Right atrium auricular region (tissue), 2 donors: ENCODE measurements at places on chromosomes 5 and 9.
A peak's percentile ranks its signal among the peaks of the same experiment; 100 is the strongest.

DNA sequence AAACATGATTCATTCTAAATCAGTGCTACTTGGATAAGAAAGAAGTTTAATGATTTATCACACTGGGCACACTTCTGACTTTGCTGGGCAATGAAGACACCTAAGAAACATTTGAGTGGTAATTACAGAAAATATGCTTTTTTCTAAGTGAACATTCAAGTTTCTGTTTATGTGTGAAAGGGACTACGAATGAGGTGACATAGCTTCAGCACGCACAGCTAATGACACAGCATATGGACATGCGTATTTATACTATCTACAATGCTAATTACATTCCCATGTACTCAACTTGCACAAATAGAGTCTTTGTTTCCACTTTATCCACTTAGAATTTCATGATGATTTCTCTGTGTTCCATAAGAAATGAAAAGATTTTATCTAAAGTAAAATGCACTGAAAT, 40.6 kb downstream of the FREM1 start:
- no peak for DNase-seq

GRCh38 chr5:136781464-136781863, 416.1 kb upstream of the TRPC7 start:
- DNase-seq = no peak

- DNase-seq = no peak
These were observed 40.6 kb downstream of the JADE2 start for GRCh38 chr5:134565791-134566740.

- DNase-seq = no peak
These were observed 50.2 kb upstream of the ZFAND5 start for GRCh38 chr9:72415163-72415562.

- DNase-seq = no peak
These were observed 1.0 kb downstream of the RIOK2 start for GRCh38 chr5:97181856-97182545.

DNA sequence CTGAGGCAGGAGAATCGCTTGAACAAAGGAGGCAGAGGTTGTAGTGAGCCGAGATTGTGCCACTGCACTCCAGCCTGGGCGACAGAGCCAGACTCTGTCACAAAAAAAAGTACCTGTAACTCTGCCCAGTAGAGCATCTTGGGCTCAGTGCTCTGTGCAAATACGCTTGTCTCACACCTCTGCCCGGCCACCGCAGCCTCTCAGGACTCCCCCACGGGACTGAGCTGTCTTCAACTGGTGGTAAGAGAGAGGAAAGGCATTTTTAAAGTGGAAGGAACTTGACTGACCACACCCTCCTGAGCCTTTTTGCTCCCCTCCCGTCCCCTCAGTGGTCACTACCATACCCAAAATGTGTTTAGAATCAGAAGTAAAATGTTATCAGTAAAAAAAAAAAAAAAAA, 174.3 kb upstream of the PIK3R1 start:
- no peak for DNase-seq

DNA sequence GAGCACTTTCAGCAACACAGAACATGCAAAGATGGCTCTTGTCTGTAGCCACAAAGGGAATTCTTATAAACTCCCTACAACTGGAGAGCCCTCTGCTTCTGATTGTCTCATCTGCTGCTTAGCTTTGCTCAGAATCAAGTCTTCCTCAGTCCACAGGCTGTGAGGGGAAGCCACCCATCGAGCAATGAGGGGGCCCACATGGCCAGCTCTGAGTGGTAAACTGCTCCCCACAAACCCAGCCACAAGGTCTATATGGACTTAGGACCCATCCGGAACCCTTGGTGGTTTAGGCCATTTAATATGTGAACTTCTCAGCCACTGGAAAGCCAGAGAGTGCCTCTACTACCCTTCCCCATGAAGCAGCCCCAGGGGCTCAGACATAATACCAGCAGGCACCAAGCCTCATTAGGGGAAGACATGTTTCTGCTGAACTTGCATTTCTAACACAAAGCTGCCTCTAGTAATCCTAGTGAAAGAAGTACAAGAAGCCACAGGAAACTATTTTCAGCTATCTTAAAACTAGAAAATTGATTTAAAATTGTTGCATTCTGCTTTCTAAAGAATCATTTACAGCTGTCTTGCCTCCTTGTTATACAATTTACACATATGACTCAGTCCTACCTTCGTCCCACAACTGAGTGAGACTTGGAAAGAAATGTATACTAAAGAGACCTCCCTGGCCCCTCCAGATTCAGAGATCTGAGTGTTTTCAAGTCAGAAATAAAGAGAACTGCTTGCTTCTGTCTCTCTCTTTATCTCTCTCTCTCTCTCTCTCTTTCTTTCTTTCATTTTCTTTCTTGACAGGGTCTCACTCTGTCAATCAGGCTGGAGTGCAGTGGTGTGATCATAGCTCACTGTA, 90.2 kb downstream of the ESM1 start:
- no peak for DNase-seq

DNA sequence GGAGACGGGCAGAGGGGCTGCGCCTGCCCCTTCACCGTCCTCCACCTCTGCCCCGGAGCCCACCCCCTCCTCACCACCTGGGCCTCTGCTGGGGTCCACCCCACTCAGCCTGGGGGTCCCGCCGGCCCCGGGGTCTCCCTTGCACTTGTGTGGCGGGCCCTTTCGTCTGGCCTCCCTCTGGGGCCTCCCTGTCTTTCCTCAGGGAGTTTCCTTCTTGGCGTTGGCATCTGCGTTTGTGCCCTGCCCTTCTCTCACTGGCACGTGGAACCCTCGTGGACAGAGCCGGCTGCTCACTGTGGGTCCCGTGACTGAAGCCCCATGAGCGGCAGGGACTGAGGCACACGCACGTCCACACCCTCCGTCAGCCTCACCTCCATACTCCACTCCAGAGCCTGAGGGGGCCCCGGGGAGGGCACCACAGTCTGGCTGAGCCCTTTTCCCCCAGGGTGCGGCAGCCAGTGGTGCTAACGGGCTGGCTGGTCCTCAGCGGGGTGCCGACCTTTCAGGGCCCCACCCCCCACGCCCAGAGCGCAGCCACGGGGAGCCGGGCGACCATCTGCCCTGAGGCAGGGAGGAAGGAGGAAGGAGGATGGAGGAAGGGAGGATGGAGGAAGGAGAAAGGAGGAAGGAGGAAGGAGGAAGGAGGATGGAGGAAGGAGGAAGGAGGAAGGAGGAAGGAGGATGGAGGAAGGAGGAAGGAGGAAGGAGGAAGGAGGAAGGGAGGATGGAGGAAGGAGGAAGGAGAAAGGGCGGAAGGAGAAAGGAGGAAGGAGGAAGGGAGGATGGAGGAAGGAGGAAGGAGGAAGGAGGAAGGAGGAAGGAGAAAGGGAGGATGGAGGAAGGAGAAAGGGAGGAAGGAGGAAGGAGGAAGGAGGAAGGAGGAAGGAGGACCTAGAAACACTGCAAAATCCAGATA, 53.0 kb upstream of the NRARP start:
- DNase-seq = no peak

- DNase-seq = no peak
These were observed 46.8 kb downstream of the TNC start for GRCh38 chr9:115071176-115071575.

DNA sequence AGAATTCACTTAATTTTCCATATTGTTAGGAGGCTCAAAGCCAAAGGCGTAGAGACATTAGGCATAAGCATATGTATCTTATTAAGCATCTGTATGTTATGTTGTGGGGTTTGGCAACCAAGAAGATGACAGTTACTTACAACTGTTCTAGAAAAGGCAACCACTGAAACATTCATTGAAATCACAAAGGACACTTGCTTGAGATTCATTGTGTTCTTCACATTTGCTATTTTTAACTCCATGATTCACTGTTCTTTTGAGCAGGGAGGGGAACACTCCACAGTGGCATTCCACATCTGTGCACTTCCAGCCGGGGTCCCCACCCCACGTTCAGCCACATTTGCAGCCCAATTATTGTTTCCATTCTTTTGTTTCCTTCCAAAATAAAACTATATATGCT, 107.1 kb downstream of the PALM2AKAP2 start:
- no peak for DNase-seq

- no peak for DNase-seq
These were observed 1.4 kb downstream of the PLEKHG4B start for GRCh38 chr5:93221-93980.

GRCh38 chr9:108272349-108272899, 583.4 kb downstream of the ACTL7B start:
- DNase-seq = peak; percentile 64

GRCh38 chr5:162068412-162068811, 839 bp downstream of the GABRG2 start:
- no peak for DNase-seq

- no peak for DNase-seq
These were observed 7.0 kb upstream of the MOCS2 start for GRCh38 chr5:53116597-53116996.

DNA sequence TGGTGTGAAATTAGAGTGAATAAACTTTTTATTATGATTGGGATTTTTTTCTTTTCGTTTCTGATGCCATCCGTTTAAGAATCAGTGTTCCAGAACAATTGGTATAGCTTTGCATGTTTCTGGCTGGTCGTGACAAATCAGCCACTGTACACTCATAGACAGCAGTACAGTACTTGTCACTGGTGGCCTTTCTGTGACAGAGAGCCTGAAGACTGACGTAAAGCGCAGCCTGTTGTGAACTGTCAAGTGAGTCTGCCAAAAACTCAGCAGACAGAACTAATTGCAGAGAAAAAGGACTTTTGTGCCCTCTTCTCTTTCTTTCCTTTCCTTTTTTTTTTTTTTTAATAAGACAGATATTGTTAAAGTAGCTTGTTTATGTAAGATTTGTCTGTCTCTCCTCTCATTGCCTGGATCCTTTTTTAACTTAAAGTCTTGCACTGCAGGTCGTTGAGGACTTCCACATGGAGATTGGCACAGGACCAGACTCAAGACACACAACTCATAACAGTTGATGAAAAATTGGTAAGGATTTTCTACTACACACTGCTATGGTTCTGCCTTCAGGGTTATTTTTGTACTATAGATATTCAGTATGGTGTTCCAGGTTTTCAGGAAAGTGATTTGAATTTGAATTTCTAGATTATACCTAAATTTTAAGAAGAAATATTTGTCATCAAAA, 42.7 kb downstream of the NDUFS4 start:
- DNase-seq = no peak

- no peak for DNase-seq
These were observed 82.3 kb downstream of the ROR2 start for GRCh38 chr9:91867740-91868139.

DNA sequence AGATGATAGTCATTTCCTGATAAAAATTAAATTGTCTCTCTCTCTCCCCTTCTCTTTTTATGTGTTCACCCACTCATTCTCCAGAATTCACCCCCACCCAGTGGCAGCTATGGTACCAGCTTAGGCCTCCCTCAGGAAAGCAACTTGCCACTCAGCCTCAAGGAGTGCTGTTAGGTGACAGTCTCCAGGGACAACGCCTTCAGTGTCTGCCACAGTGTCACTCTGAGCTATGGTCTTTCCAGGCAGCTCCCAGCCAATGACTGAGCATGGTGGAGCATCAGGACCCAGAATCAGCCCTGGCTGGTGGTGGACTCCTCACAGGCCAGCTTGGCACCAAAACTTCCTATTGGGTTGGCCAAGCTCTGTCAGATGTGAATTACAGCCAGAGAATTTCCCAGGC, 140.9 kb upstream of the PIK3R1 start:
- DNase-seq = no peak

- no peak for DNase-seq
These were observed 25.9 kb downstream of the BARX1 start for GRCh38 chr9:93929231-93929630.

GRCh38 chr9:92528522-92528849, 7.3 kb downstream of the ECM2 start:
- no peak for DNase-seq

- no peak for DNase-seq
These were observed 83.6 kb upstream of the ADAMTSL1 start for GRCh38 chr9:18390393-18390792.

GRCh38 chr9:128689293-128689774, 312 bp downstream of the SET start:
- DNase-seq = no peak

- no peak for DNase-seq
These were observed 109.0 kb downstream of the ATP10B start for GRCh38 chr5:160743027-160743426.

- no peak for DNase-seq
These were observed 2.8 kb downstream of the SARDH start for GRCh38 chr9:133735415-133735775.

DNA sequence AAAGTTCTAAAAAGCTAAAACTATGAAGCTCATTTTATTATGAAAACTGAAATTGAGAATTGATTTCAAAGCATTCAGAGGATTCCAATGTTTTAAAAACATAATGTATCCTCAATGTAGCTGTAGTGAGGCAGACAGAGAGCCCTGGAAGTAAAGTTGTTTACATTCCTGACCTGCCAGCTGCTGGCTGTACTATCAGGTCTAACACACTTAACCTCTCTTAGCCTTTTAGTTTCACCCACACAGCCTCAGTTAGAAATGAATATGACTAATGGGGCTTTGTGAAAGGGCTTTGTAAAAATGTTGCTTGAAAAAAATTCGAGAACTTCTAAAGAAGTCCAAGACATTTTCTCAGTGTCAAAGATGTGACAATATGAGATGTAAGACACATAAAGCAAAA, 122.6 kb downstream of the FBXL17 start:
- no peak for DNase-seq

DNA sequence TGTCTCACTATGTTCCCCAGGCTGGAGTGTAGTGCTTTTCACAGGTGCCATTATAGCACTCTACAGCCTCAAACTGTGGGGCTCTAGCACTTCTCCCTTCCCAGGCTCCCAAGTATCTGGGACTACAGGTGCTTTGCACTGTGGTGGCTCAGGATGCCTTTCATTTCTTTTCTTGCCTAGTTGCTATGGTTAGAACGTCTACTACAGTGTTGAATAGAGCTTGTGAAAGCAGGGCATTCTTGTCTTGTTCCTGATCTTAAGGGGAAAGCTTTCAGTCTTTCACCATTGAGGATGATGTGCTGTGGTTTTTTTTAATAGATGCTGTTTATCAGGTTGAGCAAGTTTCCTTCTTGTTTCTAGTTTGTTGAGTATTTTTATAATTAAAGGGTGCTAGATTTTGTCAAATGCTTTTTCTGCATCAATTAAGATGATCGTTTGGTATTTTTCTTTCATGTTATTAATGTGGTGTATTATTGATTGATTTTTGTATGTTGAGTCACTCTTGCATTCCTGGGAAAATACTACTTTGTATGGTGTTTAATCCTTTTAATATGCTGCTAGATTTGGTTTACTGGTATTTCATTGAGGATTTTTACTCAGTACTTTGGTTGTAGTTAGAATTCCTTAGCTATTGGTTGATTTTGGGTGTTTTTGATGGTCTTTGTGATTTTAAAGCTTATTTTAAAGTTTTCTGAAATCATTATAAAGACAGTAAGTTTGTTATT, 35.6 kb downstream of the GPBP1 start:
- no peak for DNase-seq

GRCh38 chr5:179251276-179251969, 93.8 kb downstream of the ADAMTS2 start:
- peak; percentile 40 for DNase-seq

GRCh38 chr9:127084076-127085039, 38.1 kb downstream of the ANGPTL2 start:
- DNase-seq = no peak

GRCh38 chr5:82593481-82593880, 315.3 kb upstream of the RPS23 start:
- DNase-seq = no peak

GRCh38 chr9:117374076-117374725, 40.7 kb downstream of the ASTN2 start:
- no peak for DNase-seq

- DNase-seq = no peak
These were observed 231.9 kb downstream of the DMAC1 start for GRCh38 chr9:7567687-7568086.

- DNase-seq = no peak
These were observed 18.6 kb downstream of the DNAJA1 start for GRCh38 chr9:33043671-33044070.

- no peak for DNase-seq
These were observed 132.1 kb downstream of the NR3C1 start for GRCh38 chr5:143271431-143271830.
